ENCODE measurements at places on chromosomes 3 and 15. TPM values are rescaled to one million over a fixed set of nuclear protein-coding genes. Genes with fewer than 3 reads are reported as not detected.

TTLL13 gene
- not detected for total RNA-seq

HYAL1 gene
- total RNA-seq = 10.6 TPM

GPR160 gene
- total RNA-seq = 1.9 TPM

ZNF385D gene
- total RNA-seq = 32.7 TPM

DYNLT2B gene
- total RNA-seq = 3.8 TPM

PLA2G4D gene
- not detected for total RNA-seq

IVD gene
- 24.3 TPM for total RNA-seq

PLA1A gene
- total RNA-seq = 2.7 TPM

LRTM1 gene
- total RNA-seq = not detected

CCDC54 gene
- total RNA-seq = not detected

ZDHHC23 gene
- 0.93 TPM for total RNA-seq

INTS14 gene
- total RNA-seq = 23.3 TPM

PSMD2 gene
- total RNA-seq = 163 TPM

CCR4 gene
- 0.33 TPM for total RNA-seq

ZMYND10 gene
- 0.23 TPM for total RNA-seq

CFAP100 gene
- total RNA-seq = not detected

MKRN2OS gene
- total RNA-seq = not detected

CFAP91 gene
- 2.4 TPM for total RNA-seq

HIGD2B gene
- total RNA-seq = not detected

MME gene
- total RNA-seq = 1.1 TPM

CCDC191 gene
- total RNA-seq = 2.7 TPM

TMEM108 gene
- total RNA-seq = 2.8 TPM

STOML1 gene
- 20.1 TPM for total RNA-seq

RUVBL1 gene
- 19.0 TPM for total RNA-seq

IL20RB gene
- 2.6 TPM for total RNA-seq

MYZAP gene
- 8.4 TPM for total RNA-seq

CELSR3 gene
- 0.67 TPM for total RNA-seq

C3orf18 gene
- 11.4 TPM for total RNA-seq

PCYT1A gene
- total RNA-seq = 62.9 TPM

UBP1 gene
- total RNA-seq = 57.5 TPM

MINAR1 gene
- 0.69 TPM for total RNA-seq

ALDH1A2 gene
- total RNA-seq = 8.1 TPM

PSMA4 gene
- 120 TPM for total RNA-seq

Measured in posterior vena cava (tissue), 2 donors.